ENCODE measurements at places on chromosomes 3 and 15. TPM values are rescaled to one million over a fixed set of nuclear protein-coding genes. Genes with fewer than 3 reads are reported as not detected.

Gene IL16
- total RNA-seq, result 0.81 TPM

DNA sequence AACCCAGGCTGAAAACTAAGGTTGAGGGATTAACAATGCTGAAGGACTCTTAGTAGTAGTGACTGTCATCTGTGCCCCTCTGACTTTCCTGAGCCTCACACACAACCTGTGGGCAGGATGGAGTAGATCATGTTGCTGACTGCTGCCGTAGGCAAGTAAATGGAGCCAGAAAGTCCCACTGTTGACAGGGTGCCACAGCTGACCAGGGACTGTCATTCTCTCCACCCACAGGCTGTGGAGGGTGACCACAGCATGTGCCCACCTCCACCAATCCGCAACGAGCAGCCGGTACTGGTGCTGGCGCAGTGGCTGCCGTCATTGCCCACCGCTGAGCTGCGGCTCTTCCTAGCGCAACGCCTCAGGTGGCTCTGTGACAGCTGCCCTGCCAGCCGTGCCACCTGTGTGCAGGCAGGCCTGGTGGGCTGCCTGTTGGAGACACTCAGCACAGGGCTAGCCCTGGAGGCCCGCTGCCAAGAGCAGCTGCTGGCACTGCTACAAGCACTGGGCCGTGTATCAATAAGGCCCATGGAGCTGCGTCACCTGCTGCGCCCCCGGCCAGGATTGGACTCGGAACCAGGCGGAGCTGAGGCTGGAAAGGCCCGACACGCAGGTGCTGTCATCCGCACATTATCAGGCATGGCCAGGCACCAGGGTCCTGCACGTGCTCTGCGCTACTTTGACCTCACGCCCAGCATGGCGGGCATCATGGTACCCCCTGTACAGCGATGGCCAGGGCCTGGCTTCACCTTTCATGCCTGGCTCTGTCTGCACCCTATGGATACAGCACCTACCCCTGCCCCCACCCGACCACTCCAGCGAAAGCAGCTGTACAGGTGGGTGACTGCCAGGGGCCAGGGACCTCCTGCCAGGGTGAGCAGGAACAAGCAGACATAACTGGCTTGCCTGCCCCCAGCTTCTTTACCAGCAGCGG is 15.6 kb downstream of the NBEAL2 start:
- no peak for DNase-seq

Gene ADAMTS7
- 12.0 TPM for total RNA-seq

Gene RBMS3
- 0.42 TPM for total RNA-seq

Gene FETUB
- not detected for total RNA-seq

- DNase-seq, result no peak
Measured at GRCh38 chr15:90883976-90884718, at the start of gene FES. TSS of gene FES (plus strand) at chr15:90884504. CDS start at chr15:90885046, 542 bp downstream.

GRCh38 chr15:40523611-40524010 is 41.2 kb downstream of the CCDC32 start:
- DNase-seq, result no peak

Gene SAMD7
- total RNA-seq, result not detected

DNA sequence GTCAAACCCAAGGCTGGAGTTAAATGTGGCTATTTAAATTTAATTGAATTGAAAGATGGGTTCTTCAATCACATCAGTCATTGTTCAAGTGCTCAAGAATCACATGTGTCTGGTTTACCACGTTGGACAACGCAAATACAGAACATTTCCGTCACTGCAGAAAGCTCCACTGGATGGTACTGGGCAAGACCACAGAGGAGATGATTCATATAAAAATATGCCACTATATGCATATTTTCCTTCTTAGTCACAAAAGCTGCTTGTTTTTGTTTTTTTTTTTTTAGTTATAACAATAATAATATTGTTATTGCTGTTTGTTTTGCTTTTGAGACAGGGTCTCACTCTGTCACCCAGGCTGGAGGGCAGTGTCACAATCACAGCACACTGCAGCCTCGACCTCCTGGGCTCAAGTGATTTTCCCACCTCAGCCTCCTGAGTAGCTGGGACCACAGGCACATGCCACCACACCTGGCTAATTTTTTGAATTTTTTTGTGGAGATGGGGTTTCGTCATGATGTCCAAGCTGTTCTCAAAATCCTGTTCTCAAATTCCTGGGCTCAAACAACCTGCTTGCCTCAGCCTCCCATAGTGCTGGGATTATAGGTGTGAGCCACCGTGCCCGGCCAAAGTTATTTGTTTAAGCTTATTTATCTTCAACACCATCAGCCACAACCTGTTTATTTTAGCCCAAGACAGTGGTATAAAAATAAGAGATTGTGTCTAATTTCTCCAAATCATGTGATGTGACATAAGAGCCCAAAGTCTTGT is 19.4 kb downstream of the RTP3 start:
- peak; percentile 82 for DNase-seq

- DNase-seq, result no peak
Measured at GRCh38 chr3:48268381-48268935, 27.6 kb downstream of the ZNF589 start.

DNA sequence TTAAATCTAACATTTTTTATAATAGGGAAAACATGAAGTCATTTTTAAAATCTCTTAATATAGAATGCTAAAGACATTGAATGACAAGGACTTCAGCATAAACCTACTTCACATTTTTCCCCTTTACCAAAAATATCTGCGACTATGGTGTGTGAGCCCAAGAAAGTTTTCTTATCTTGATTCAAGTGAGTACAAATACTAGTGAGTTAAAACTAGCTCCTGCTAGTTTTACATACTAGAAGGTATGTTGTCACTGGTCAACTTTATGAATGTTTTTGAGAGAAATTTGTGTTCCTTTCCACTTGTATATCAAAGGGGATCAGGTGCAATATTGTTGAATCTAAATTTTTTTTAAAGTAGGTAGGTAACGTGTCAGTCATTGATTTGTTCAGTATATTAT is 152.4 kb upstream of the CGNL1 start:
- no peak for DNase-seq

Gene BFSP2
- not detected for total RNA-seq

Gene FOXL2
- total RNA-seq, result not detected

Gene STAB1
- 0.44 TPM for total RNA-seq

GRCh38 chr3:48435774-48436476 is 4.0 kb downstream of the CCDC51 start:
- DNase-seq, result peak; percentile 78

GRCh38 chr3:20125897-20126296 is 60.1 kb downstream of the SGO1 start:
- DNase-seq, result no peak

DNA sequence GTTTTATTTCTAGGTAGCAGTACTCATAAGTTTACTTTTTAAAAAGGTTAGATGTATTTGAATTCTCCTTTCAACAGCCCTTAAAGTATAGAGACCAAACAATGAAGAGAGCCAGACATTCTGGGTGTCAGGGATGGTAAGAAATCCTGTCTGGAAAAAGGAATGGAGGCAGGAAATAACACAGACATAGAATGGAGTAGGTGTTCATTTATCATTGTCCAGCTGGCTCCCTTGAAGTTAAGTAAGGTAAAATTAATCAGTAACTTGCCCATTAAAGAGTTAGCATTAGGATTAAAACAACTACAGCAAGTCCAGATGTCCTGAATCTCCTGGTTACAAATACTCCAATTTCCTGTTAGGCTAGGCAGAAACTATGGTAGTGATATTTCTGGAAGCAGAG is 13.5 kb upstream of the SUCNR1 start:
- no peak for DNase-seq

Gene CAV3
- not detected for total RNA-seq

Gene MRPL46
- 30.5 TPM for total RNA-seq
